Central memory CD8-positive, alpha-beta T cell (primary cell): ENCODE measurements at places on chromosomes 1 and 21.

DNA sequence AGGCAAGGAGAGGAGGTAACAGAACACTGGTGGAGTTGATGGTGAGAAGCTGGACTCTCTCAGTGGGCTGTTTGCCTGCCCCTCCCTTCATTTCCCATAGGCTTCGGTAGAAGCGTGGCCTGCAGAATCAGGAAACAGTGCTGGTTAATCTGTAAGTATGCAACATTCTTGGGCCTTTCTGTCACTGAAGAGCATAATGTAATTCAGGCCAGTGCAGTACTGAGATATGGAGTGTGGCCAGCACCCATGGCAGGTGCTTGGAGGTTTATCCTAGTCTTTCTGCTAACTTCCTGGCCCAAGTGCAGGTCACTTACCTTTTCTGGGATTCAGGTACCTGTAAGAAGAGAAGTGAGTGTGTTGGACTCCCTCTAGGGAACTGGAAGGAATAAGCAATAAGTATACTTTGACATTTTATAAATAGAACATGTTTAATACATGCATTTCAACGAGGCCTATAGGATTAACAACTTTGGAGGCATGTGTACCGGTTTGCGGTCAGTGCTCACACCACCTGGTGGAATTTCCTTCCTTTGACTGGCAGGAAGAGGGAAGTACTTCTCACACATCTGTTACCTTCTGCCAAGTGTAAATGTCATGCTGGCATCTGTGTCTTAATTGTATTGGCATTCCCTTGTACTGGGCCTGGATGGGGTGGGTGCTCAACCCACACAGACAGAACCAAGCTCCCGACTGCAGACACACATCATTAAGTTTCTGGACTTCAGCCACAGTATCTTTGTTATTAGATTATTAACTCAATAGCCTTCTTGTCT is 105.5 kb downstream of the KIF26B start:
- DNase-seq, result no peak

- DNase-seq, result no peak
Observed at GRCh38 chr1:205922314-205922713, 20.9 kb downstream of the SLC26A9 start.

DNA sequence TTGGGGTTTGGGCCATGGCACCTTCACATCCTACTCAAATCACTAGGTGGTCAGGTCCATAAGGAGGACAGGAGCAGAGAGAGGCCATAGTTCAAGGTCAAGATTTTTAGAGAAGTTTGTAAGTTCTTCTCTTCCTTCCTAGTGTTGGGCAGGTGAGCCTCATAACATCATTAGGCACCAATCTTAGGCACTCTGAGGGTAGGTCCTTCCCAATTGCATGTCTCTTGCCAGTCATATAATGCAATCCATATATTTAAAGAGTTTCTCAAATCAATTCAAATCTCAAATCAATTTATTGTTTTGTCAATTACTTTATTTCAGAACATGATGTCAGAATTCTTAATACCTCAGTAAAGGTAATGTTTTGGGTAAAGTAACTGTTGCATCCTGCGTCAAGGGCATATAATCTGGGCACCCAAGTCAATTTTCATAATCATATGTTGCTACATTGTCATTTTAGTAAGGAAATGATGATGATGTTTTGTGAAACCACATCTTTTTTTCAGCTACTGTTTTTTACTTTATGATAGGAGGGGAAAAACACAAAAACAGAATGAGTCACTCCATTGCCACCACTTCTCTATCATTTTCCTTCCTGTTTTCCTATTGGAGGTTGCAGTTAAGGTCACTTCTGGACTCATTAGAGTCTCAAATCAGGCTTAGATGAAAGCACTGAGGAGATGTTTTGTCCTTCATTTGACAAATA is 122.7 kb downstream of the UCHL5 start:
- DNase-seq, result no peak

GRCh38 chr21:42532466-42533181 is 19.0 kb downstream of the SLC37A1 start:
- no peak for DNase-seq

- DNase-seq, result no peak
Observed at GRCh38 chr1:225819346-225820192, 9.6 kb downstream of the EPHX1 start.

DNA sequence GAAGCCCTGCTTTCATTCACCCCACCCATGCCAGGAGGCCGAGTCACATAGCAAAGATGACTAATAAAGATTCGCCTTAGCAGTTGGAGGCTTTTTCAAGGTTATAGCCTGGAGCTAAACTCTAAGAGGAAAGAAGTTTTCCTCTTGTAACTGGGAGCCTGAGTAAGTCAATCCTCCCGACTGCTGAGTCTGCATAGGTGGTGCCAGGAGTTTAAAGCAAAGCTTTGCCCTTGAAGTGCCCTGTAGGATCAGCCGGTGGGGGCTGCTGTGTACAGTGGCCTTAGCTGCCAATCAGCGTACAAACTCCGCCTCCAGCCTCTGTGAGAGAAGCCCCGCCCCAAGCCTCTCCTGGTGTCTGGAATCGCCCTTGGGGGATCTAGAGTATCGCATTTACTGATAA is 147.5 kb upstream of the SPATA6 start:
- no peak for DNase-seq
